T-helper 22 cell (primary cell): ENCODE measurements at places on chromosomes 7 and 10.

DNA sequence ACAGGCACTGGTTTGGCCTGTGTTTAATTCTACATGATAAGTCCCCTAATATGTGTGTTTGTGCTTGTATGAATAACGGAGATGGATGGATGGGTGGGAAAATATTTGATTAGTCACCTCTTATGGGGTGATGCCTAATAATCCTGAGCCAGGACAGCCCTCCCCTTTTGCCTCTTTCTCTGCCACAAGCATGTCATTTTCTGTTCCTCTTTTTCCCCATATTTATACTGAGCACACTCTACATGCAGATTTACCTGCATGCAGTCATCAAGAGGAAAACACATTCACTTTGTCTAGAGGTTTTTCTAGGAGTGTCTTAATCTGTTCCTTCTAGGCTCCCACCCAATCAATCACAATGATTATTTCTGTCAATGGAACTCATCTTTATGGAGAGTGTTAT, 111.6 kb upstream of the TBX20 start:
- DNase-seq = no peak

DNA sequence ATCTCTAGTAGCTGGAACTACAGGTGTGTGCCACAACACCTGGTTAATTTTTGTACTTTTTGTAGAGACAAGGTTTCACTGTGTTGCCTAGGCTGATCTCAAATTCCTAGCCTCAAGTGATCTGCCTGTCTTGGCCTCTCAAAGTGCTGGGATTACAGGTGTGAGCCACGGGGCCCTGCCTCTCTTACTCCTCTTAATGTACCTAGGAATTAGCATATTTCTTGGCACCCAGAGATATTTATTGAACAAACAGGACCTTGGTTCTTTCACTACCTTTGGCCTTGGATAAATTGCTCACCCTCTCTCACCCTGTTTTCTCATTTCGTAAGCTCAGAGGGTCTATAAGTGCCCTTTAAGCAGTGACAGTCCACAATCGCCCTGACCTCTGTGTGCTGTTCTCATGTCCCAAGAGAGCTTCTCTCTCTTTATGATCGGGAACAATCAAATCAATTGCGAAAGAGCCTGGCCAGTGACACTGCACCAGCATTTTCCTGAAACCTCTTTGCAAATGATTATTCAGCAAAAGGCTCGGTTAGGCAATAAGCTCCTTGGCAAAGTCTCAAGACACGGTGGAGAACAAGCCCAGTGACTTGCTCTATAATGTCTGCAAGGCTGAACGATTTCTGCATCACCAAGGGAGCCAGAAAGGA, 117.7 kb downstream of the APBB1IP start:
- no peak for DNase-seq

- no peak for DNase-seq
Observed at GRCh38 chr10:122852261-122852660, 6.6 kb upstream of the CUZD1 start.

DNA sequence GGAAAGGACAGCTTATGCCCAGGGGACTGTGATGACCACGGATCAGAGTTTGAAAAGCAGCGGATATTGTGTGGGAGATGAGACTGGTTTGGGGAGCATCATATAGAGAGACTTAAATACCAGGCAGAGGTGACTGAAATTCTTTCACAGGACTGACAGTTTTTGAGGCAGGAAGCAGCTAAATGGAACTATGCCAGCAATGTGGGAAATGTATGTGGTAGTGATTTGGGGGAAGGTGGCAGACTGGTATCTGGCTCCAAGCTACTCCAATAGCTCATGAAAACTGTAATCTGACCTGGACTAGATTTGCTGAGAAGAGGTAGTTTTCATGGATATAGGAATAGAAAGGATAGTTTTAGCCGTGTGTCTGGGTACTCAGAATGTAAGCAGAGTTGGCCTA, 592.6 kb downstream of the REEP3 start:
- DNase-seq = no peak

GRCh38 chr7:27616914-27617548, 45.7 kb downstream of the HIBADH start:
- no peak for DNase-seq

GRCh38 chr10:89301232-89301631, 614 bp upstream of the IFIT2 start:
- DNase-seq = no peak

- no peak for DNase-seq
Observed at GRCh38 chr7:56079450-56080185, 13.1 kb downstream of the PHKG1 start.

GRCh38 chr7:126449611-126450268, 803.0 kb downstream of the GRM8 start:
- DNase-seq = no peak

DNA sequence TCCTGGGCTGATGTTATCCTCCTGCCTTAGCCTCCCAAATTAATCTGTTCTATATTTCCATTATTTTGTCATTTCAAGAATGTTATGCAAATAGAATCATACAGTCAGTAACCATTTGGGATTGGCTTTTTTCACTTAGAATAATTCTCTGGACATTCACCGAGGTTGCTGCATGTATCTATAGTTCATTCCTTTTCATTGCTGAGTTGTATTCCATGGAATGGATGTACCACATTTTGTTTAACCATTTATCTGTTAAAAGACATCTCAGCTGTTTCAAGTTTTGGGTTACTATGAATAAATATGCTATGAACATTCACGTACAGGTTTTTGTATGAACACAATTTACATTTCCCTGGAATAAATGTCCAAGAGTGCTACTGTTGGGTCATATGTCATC, 44.9 kb downstream of the ARHGAP21 start:
- DNase-seq = no peak

DNA sequence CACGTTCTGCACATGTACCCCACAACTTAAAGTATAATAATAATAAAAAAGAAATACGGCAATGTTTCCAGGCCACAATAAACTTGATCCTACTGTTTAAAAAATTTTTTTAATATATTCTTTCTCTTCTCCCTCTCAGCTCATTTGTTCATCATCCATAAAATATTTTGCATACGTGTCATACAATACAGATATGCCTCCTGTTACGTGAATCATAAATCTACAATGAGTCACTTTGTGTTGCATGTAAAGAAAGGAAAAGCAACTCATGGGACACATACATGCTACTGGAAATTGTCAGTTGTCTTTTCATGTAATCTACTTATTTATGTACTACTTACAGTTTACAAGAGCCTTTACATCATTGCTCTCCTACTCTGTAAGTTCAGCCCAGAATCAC, 1.1 kb upstream of the TECTB start:
- DNase-seq = no peak

DNA sequence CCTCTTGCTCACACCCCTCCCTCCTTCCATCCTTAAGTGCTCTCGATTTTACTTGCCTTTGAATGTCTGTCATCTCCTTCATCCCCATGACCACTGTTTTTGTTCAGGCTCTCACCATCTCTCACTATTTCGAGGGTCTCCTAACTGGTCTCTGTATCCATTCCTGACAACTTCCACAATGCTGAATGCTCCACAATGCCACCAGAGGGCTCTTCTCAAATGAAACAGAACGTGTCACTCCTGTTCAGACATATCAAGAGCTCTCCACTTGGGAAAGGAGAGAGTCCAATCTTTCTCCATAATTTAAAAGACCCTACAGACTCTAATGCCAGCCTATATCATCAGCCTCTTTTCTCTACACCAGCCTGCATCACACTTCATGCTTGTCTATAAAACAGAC, 9.0 kb upstream of the SLC13A1 start:
- DNase-seq = no peak

DNA sequence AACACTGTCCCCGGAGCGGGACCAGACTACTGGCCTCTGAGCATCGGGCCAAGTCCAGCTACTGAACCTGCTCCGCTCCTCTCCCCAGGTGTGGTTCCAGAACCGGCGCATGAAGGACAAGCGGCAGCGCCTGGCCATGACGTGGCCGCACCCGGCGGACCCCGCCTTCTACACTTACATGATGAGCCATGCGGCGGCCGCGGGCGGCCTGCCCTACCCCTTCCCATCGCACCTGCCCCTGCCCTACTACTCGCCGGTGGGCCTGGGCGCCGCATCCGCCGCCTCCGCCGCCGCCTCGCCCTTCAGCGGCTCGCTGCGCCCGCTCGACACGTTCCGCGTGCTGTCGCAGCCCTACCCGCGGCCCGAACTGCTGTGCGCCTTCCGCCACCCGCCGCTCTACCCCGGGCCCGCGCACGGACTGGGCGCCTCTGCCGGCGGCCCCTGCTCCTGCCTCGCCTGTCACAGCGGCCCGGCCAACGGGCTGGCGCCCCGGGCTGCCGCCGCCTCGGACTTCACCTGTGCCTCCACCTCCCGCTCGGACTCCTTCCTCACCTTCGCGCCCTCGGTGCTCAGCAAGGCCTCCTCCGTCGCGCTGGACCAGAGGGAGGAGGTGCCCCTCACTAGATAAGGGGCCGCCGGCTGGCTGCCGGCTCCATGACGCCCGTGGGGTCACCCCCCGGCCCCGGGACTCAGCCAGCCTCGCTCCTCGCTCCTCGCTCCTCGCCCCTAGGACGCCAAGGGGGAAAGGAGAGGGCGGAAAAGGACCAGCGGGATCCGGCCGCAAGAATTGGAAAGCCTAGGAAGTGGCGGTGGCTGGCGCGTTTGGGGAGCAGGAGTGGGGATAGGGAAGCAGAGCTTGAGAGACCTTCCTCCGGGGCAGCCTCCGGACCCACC, 3.4 kb downstream of the EVX1 start:
- DNase-seq = no peak

DNA sequence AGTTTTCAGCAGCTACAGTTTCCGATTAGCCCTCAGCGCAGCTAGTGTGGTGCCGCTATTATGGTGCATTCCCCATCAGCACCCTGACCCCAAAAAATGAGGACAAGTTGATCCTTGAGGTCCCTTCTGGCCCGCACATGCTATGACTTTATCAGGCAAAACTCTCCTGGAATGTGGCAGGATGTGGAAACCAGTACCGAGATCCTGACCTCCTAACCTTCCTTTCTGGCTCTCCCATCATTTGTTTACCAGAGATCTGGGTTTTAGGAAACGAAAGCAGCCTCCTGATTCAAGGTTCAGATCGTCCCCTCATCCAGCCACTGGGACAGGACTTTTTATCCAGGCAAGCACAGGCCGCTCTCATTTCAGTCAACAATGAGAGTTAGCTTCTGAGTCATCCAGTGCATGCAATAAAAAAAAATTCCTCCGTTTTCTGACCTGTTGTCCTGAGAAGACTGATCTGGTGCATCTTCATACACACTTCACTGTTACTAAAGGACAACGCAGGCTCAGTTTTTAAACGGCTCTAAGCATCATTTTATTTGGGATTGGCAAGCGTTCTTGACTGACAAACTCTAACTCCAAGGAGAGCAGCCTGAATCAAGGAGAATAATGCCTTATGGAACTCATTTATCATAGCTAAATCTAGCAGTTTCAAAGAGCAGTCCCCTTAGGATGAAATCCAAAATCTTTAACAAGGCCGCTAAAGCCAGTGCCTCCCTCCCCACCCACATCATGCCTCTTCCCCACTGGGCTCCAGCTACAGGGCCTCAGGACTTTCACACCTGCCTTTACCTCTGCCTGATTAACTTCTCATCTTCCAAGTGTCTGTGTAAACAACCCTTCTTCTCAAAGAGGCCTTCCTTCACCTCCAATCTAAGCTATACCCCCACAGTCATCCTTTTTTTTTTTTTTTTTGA, 17.1 kb downstream of the PDLIM1 start:
- no peak for DNase-seq

DNA sequence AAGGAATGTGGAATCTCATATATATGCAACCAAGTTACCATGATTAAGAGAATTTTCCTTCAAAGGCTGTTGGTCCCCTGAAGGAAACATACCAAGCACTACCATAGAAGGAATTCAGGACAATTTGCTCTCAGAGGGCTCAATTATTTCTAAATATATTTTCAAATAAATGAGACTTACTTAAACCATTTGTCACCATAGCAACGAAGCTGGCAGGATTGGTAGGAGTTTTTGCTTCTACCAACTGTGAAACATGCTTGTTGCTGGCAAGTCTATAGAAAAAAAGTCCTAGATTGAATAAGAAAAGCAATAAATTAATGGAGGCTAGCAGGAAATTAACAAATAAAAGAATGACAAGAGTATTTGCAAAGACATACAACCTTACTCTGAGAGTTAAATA, 156.9 kb upstream of the NPSR1 start:
- no peak for DNase-seq

DNA sequence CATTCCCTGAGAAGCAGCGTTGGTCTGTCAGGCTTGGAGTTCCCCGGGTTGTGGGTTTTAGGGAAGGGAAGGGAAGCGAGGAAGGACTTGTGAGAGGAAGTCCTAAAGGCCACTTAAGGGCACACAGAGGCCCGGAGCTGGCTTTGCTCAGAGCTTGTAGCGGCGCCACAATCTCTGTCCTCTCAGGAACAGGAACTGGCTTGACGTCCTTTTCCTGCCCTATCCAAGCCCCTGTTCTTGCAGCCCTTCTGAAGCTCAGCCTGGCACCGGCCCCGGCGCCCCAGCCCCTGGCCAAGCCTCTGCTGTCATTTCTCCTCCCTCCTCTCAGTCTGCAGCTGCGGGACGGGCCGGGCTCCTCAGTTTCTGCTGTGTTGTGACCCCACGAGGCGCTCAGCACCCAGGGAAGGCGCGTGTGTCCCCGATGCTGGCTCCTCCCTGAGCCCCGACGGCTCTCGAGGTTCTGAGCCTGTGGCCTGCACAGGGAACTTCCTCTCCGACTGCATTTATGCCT, at the start of gene GIMAP8:
Gene GIMAP8, plus strand, starts transcription at position 140 of the 511 bp plus-strand sequence. CDS start 16,069 bp downstream, outside the sequence.
- DNase-seq = peak; percentile 18

- no peak for DNase-seq
Observed at GRCh38 chr7:98514211-98515031, 102.7 kb upstream of the NPTX2 start.

GRCh38 chr7:82087099-82087498, 317.3 kb upstream of the HGF start:
- DNase-seq = no peak
